ENCODE measurements at places on chromosomes 4 and X.

DNA sequence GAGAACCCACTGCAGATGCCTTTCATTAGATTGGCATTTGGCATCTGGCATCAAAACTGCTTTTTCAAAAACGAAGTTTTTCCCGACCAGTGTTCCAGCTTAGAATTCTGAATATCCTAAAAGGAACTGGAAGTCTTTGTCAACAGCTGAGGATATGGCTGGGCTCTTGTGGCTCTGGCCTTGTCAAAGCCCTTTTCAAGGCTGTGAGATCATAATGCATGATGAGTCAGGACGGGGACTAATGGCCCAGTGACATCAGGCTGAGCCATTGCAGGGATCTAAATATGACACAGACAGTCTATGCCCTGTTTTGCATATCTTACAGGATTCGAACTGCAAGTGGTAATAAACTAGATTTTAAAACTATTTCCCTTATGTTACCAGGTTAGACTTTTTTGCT, 306.4 kb downstream of the PTTG2 start:
- DNase-seq = no peak

GRCh38 chr4:78310007-78310739, 241.4 kb upstream of the ANXA3 start:
- no peak for DNase-seq

DNA sequence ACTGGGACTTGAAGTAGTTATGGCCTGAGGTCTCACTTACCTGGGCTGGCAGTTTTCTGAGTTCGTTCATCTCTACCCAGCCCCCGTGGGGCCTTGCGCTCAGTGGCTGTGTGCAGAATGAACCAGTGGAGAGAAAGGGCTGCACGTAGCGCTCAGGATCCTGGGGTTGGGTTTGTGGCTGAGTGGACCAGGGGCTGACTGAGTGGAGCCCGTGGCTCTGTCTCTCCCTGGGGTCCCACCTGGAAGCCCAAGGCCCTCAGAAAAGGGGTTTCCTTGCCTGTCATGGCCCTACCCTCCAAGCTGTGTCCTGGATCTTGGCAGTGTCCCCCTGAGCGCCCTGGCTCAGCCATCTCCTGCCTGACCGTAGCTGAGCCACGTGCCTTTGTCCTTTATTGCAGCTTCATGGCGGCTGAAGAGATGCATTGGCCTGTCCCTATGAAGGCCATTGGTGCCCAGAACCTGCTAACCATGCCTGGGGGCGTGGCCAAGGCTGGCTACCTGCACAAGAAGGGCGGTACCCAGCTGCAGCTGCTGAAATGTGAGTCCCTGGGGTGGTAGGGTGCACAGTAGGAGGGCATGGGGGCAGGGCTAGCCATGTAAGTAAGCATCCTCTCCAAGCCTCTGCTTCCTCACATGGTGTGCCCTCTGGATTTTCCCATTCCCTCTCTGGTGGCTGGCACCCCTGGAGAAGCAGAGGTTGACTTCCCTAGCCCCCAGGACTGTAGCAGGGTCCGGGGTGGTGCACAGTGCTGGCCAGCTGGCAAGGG, 23.2 kb upstream of the ADD1 start:
- DNase-seq = no peak

DNA sequence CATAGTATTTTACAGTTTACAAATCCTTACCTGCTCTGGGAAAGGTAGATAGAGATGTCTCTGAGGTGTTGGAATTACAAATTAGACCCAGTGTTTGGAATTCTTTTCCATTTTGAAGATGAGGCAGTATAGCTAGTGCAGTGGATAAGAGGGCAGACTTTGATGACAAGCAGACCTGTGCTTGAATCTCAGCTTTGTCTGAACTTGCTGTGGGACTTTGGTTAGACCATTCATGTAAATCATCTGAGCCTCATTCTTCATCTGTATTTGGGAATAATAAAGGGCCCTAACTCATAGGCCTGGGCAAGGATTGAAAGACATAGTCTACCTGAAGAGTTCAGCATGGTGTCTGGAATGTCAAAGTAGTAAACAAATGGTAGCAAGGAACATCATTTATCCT, 77.2 kb upstream of the BOD1L1 start:
- DNase-seq = no peak

DNA sequence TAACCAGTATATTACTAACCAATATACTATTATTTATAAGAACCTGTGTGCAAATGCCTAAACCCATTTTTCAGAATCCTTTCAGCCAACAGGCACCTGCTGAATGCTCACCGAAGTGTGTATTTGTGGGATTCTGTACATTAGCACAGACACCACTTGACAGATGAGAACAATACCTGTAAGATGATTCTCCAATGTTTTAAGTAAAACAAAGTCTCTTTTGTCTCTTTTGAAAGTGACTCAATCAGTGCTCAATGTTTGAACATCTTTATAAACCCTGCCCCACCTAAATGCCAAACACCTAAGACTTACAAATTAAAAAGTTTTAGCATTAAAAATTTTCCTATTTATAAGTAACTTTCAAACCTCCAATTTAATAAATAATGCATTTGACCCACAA, 763 bp downstream of the ASB9 start:
- DNase-seq = no peak

DNA sequence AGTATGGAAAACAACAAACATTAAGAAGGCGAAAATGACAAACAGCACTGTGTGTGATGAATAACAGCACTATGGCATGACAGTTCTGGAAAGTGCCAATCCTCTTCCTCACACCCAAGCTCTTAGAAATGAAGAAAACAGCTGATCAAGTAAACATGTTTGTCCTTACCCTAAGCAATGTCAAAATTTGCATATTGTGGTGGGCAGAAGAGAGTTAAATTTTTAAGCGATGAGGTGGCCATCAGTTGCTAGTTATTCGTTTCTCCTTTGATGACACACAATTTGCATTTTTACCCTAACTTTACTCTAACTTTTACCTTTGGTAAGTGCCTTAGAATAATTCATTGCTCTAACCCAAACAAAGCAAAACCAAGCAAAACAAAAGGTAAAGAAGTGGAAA, 8.8 kb downstream of the PROM1 start:
- no peak for DNase-seq

GRCh38 chrX:15240414-15240813, 29.5 kb downstream of the ASB9 start:
- DNase-seq = no peak

DNA sequence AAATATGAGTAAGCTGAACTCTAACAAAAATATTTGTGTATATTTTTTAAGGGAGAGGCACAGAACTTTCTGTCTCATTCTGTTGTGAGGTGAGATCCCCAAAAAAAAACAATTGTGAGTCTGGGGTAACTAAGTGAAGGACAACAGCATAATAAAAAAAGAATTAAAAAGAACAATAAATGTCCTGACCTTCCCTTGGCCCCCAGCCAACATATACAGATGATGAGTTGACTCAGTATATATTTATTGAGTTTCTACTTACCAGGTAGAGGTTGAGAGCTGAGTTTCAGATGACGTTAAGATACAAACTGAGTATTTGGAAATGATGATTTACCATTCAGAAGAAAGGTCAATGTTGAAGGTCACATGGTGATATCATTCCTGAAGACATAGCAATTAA, 239.5 kb downstream of the KCNIP4 start:
- no peak for DNase-seq

- DNase-seq = no peak
Observed at GRCh38 chr4:32840461-32841189, 2120.5 kb downstream of the PCDH7 start.

- peak; percentile 44 for DNase-seq
Observed at GRCh38 chr4:148834804-148835631, 392.8 kb upstream of the NR3C2 start.
